ENCODE measurements at places on chromosomes 1 and 21.

DNA sequence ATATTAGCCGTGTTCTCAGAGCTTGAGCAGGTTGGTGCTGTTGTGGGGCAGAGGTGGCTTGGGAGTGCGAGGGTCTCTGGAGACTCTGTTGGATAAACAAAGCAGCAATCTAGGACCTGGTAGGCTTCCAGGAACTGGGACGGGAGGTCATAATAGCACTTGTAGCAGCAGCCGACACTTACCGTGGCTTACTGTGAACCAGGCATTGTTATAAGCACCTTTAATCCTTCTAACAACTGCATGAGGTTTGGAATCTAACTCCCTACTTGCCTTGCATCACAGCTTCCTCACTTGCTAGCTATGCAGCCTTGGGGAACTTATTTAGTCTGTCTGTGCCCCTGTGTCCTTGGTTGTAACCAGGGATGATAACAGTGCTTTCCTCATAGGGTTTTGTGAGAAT lies 94.9 kb downstream of the NAV1 start:
- DNase-seq, result no peak

GRCh38 chr1:47971385-47972160 lies 25.6 kb downstream of the TRABD2B start:
- DNase-seq, result no peak

DNA sequence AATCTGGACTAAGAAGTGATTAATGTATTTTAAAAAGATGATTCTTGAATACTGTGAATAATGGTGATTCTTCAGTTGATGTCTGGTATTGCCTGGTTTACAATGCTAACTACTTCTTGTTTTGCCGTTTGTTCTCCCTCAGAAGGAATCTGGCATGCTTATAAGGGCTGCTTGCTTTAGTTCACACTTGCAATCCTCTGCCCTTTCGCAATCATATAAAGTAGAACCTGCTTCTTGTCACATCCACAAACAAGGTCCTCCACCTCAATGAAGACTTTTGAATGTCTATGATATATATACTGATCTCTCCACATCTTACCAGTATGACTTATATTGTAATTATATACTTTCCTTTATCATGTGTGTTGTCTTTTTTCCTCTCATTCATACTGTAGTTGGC lies 92.6 kb downstream of the ADGRL4 start:
- no peak for DNase-seq

GRCh38 chr1:64680599-64680998 lies 64.3 kb upstream of the RAVER2 start:
- DNase-seq, result no peak

GRCh38 chr1:234260578-234260977 lies 112.7 kb upstream of the COA6 start:
- no peak for DNase-seq

GRCh38 chr21:25361765-25362164 lies 245.5 kb downstream of the MRPL39 start:
- no peak for DNase-seq

DNA sequence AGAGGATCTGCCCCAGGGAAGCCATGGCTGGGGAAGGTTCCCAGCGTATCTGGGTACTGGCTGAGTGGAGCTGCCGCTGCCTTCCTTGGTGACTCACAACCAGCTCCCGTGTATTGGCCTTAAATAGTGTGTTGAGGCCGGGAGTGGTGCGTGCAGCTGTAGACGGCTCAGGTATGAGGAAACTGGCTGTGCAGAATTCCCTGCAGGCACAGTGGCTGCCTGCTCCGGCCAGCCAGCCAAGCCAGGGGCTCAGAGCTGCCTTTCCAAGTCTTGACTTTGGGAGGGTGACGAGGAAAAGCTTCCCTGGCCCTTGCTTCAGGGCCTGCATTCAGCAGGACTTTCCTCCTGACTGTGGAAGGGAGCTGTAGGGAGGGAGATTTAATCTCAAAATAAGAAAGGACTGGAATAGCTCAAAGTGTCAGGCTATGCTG lies at the start of gene VTCN1:
Gene VTCN1 (minus strand): TSS at position 97 of the 431 bp plus-strand sequence. CDS start 72 bp downstream, at position 25.
- DNase-seq, result no peak

DNA sequence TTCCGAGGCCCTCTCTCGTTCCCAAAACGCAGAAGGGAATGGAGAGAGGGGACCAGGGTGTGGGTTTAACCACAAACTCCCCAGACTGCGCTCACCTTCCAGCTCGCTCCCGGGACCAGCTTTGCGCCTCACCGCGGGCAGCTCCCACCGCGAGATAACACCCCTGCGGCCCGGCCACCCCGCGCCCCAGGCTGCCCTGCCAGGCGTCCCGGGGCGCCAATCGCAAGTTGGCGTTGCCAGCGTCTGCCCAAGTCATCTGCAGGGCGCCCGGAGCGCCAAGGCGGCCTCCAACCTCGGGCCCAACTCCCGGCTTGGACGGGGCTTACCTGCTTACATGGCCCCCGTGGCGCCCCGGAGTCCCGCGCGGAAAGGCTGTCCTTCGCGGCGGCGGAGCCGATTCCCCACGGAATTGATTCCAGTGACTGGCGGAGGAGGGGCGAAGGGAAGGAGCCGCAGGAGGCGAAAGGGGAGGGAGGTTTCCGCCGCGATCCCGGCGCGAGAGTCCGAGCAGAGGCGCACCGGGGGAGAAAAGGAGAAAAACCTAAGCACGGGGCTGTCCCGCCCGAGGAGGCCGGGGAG lies 456 bp downstream of the PTPN14 start:
- no peak for DNase-seq

- DNase-seq, result no peak
Measured at GRCh38 chr1:81921344-81921743, 120.6 kb downstream of the ADGRL2 start.

DNA sequence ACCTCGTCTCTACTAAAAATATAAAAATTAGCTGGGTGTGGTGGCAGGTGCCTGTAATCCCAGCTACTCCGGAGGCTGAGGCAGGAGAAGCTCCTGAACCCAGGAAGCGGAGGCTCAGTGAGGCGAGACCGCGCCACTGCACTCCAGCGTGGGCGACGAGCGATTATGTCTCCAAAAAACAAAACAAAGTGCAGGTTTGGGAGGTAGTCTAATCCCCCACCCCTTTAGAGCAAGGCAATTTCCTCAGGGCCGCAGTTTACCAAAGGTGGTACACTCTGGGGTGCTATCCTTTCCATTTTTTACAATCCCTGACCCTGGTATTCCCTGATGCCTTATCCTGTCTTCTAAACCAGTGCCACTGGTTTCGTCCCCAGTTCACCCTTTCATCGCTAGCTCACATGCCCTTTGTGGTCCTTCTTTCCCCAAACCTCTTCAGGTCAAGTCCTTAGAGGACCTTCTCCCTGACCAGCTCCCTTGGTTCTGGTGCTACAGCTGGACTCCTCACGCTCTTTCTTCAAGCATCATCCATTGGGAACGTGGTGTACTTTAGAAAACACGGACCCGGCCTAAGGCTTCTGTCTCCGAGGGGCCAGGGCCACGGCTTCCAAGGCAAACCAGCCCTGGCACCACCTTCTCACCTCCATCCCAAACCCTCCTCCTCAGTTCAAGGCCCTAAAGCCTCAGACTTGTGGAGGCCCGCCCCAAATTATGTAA lies 873 bp downstream of the IFT25 start:
- DNase-seq, result no peak

DNA sequence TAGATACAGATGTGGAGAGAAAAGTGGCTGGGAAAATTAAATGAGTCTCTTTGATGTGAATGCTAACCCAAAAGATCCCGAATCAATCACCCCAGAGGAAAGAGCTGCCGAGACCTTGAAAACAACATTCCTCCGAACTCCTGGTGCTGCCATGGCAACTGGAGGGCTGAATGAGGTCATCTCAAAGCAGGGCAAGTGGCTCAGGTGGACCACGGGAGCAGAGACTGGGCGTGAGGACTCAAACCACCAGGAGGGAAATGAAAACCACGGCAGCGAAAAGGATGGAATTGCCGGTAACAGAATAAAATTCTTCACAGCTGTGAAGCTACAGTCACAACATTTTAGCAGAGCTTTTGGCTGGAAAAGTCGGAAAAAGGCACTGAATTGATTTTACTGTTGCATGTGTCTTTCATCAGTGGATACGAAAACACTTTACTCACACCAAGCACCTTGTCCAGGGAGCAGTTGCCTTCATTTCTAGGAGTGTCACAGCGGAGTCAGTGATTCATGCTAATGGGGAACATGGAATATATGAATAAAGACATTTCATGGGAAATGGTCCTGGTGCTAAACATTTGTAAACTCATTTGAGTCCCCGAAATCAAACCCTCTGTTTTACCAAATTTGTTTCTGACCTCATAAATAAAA lies 23.2 kb upstream of the BECN2 start:
- no peak for DNase-seq

All from HS-5 (cell line).